ENCODE measurements at places on chromosomes 16 and 17. TPM values are rescaled to one million over a fixed set of nuclear protein-coding genes. Genes with fewer than 3 reads are reported as not detected.

- peak; percentile 84 for DNase-seq
Observed at GRCh38 chr16:84449156-84450140, 55.0 kb downstream of the MEAK7 start.

DNA sequence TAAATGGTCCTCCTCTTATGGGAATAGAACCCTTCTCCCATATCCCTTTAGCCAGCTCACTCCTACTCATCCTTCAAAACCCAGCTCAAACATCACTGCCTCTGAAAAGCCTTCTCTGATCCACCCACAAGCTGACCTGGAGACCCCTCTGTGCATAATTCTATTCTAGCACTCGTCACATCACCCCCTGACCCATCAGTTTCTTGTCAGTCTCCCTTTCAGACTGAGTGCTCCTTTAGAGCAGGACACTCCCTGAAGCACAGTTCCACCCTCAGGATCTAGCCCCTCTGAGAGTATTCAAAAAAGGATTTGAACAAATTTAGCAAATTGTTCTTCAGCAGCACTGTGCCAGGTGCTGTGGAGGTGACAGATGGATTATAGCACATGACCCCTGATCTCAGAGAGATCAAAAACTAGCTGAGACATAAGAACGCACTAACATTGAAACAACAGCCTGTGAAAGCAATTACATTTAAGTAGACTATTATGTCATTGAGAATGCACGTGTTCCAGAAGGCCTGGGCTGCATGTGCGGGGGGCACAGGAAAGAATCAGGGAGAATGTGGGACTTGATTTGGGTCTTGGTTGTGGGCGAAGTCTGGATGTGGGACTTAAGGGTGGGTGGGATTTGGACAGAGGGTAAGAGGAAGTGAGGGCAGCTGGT lies 43.5 kb downstream of the MRPS23 start:
- no peak for DNase-seq

- DNase-seq: no peak
Observed at GRCh38 chr16:64983963-64984362, 137.9 kb downstream of the CDH11 start.

- DNase-seq: no peak
Observed at GRCh38 chr16:1505073-1505844, 12.1 kb downstream of the TELO2 start.

DNA sequence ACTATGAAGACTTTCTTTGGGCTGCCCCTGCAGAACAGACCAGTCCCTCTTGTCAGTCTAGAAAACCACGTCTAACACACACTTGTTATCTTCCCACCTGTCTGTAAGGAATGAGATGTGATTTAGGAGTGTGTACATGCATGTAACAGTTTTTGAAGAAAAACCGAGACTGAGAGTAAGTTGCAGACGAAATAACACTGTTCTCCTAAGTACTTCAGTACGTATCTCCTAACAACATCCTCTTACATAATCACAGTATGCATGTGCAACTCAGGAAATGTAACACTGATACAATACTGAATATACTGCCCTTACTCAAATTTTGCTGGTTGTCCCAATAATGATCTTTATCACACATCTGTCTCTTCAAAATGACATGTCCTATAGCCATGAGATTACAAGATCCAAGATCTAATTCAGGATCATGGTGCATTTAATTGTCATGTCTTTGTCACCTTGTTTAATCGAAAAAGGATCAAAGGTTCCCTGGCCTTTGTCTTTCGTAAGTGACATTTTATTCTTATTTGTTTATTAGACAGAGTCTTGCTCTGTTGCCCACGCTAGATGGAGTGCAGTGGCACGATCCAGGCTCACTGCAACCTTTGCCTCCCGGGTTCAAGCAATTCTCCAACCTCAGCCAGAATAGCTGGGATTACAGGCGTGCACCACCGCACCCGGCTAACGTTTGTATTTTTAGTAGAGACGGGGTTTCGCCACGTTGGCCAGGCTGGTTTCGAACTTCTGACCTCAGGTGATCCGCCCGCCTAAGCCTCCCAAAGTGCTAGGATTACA lies 25.6 kb downstream of the CREBBP start:
- DNase-seq: no peak

- no peak for DNase-seq
Observed at GRCh38 chr16:66603537-66604375, 748 bp upstream of the CMTM3 start.

DNA sequence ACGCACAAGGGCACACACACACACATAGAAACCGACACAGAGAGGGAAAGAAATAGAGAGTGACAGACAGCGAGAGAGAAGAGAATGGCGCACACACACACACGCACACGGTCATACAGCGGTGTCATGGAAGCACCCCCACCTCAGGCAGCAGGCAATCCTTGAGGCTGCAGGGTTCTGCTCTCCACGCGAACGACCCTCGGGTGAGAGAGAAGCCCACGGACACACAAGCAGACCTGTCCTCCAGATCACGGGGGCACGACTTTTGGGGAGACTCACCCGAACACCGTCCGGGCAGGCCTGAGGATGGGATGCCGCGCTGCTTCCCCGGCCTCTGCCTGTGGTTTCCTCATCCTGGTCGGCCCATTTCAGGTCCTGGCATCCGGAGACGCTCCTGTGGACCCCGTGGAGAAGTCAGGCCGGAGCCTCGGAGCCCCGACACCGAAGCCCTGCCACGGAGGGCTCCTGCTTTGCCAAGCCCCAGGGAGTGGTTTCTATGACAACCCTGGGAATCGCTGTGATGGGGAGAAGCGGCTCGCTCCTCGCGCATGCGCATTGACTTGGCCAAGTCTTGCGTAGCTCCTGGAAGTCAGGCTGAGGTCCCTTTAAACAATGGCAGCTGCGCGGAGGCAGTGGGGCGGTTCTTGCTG lies 118.2 kb upstream of the KCNJ18 start:
- no peak for DNase-seq

DNA sequence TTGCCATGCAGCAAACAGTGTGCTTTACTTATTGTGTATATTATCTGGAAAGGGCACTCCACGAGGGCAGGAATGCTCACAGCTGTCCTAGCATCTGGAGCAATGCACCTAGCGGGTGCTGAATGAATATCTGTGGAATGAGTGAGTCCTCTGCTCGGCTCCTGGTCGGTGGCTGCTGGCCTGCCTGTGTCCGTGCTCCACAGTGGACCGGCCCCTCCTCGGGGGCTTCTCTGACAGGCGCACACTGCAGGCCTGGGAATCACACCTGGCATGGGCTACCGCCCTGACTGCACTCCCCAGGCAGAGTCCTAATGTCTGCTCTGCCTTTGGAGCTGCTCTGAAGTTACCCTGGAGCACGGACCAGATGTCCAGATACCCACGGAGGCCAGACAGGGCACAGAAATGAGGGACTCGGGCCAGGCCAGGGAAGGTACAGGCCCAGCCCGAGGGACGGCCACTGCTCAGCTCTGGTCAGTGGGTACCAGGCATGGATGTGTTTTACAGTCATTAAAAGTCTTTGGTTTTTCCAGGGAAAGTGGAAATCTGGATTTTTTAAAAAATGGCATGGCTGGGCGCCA lies 21.1 kb upstream of the AKTIP start:
- no peak for DNase-seq

The PRAC2 gene
- total RNA-seq: not detected
